ENCODE measurements at places on chromosomes 3 and 15.
A peak's percentile ranks its signal among the peaks of the same experiment; 100 is the strongest.

DNA sequence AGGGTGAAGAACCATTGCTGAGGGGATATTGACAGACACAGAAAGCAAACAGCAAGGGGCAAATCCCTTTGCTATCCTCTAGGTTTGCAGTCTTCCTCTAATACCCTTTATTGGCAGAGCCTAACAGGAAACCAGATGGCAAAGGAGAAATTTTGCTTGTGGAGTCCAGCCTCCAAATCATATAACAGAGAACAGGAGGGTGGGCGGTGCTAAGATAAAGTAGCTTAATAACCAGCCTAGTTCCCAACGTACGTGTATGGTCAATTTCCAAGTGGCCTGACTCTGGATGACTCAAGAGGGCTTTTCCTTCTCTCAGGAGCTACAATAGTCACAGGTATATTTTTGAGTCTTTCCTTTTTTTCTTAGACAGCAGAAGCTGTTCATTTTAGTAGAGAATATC, 404.5 kb downstream of the PDCD6IP start:
- no peak for DNase-seq

- no peak for DNase-seq
Observed at GRCh38 chr3:154301561-154301960, 22.7 kb downstream of the DHX36 start.

GRCh38 chr3:156036258-156037053, 83.9 kb upstream of the KCNAB1 start:
- no peak for DNase-seq

GRCh38 chr3:14377838-14378169, 24.6 kb upstream of the SLC6A6 start:
- no peak for DNase-seq

- no peak for DNase-seq
Observed at GRCh38 chr3:81743096-81744025, 18.1 kb downstream of the GBE1 start.

- peak; percentile 63 for DNase-seq
Observed at GRCh38 chr15:43185157-43186002, at the start of gene CCNDBP1. Gene CCNDBP1, plus strand, starts transcription at chr15:43185403. Its CDS starts 96 bp downstream, at chr15:43185499.

DNA sequence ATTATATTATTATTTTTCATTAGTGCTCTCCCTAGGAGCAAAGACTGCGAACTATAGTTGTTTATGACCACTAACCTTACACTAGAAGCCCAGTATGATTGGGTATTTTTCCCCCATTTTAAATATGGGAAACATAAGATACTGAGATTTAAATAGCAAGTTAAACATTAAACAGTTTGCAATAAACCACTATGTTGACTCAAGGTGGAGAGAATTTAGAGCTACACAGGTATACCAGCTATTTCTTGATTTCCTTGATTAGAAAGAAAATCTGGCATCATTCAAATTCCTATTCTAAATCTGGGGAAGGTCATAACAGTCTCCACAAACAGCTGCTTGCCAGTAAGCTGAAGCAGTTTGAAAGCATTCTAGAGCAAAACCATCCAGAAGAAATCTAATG, 863.8 kb upstream of the CFAP20DC start:
- no peak for DNase-seq

GRCh38 chr3:37787153-37787867, 74.4 kb upstream of the CTDSPL start:
- no peak for DNase-seq

All from NCI-H1105 (cell line).